Thyroid gland (tissue), 4 donors: ENCODE measurements at places on chromosomes 1 and 21. TPM values are rescaled to one million over a fixed set of nuclear protein-coding genes. Genes with fewer than 3 reads are reported as not detected.

PDC gene
- not detected for total RNA-seq

- no peak for DNase-seq
- no peak overlapping the region for H3K4me3 ChIP-seq
- H3K27me3 ChIP-seq = no peaks in the 10 kb centered on the region
- no peaks in the 10 kb centered on the region for H3K4me1 ChIP-seq
- H3K27ac ChIP-seq = no peak overlapping the region
Measured at GRCh38 chr1:244216836-244217235, 165.8 kb downstream of the ZBTB18 start.

DNA sequence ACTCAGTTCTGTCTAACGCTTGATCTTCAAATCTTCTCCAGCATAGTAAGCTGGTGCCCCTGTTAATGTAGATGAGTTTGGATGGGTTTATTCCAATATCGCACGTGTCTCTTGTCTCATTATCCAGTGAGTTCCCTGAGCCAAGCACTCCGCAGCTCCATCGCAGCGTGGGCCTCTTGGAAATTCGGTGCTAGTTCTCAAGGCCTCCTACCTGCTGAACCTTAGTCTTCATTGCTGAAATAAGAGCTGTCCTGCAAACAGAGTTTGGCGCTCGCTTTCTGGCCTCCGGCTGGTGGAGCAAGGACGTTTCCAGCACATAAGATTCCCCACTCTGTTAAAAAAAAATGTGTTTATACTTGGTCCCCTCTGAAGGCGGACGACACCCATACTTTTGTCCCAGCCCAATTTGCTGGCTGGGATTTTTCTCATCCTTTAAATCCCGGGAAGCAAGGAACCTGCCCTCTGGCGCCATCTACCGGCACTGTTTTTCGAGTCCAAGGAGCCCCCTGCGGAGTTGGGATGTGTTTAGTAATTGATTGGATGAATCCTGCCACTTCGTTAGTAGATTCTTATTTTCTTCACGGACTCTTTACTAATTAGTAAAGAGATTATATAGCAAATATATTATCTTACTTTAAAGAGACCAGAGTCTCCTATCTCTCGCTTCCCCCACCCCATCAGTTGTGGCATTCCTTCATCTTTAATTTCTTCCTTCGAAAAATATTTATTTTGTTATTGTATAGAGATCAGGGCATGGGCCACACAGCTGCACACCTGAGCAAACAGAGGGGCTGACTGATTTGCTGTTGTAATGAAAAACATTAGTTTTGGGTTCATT lies 14.7 kb downstream of the JUN start:
- no peaks in the 10 kb centered on the region for H3K36me3 ChIP-seq
- H3K27me3 ChIP-seq = no peaks in the 10 kb centered on the region
- peaks cover 4% of the 10 kb centered on the region for H3K4me1 ChIP-seq
- DNase-seq = peak; percentile 79
- no peak overlapping the region for H3K27ac ChIP-seq

- peaks cover 16% of the 10 kb centered on the region for H3K4me1 ChIP-seq
- no peaks in the 10 kb centered on the region for H3K36me3 ChIP-seq
- H3K4me3 ChIP-seq = no peak overlapping the region
- H3K27me3 ChIP-seq = no peaks in the 10 kb centered on the region
Measured at GRCh38 chr1:78355656-78356055, 135.1 kb upstream of the PTGFR start.

GRCh38 chr21:35764586-35764985 lies 295.7 kb downstream of the SETD4 start:
- DNase-seq = no peak
- H3K4me1 ChIP-seq = no peaks in the 10 kb centered on the region
- H3K4me3 ChIP-seq = no peak overlapping the region
- H3K27me3 ChIP-seq = no peaks in the 10 kb centered on the region
- no peak overlapping the region for H3K27ac ChIP-seq

DNA sequence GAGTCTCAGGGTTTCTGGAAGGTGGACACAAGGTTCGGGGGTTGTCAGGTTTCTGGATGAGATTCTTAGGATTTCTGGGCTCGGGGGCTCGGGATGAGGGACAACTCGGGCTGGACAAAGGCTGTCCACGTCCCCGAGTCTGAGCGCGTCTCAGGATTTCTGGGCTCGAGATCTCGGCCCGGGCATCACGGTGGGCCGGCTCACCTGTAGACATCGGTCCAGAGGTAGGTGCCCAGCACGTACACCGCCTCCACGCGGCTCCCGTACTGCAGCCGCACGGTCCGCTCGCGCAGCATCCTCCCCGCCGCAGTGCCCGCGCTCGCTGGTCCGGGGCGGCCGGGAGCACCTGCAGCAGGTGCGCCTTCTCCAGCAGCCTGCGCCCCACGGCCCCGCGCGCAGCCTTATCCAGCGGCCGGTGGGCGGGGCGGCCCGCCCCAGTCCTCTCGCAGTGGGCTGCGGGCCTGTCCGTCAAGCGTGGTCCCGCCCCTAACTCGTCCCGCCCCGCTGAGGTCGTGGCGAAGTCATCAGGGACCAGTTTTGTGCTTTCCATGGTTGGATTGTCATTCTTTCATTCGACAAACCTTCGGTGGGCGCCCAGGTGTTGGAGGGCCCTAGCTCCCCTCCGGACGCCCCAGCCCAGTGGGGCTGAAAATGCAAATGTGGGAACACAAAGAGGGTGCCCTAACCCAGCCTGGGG lies at the start of gene PADI2:
Gene PADI2, minus strand, starts transcription at position 376 of the 697 bp plus-strand sequence. Its CDS starts 80 bp downstream, at position 296.
- DNase-seq = peak; percentile 64
- no peak within 1 kb of the TSS for H3K4me3 ChIP-seq
- H3K4me1 ChIP-seq = peaks cover 13% of the 10 kb centered on the region
- H3K36me3 ChIP-seq = no peaks in the 10 kb centered on the region

HMCN1 gene
- total RNA-seq = 3.3 TPM

GRCh38 chr21:32710069-32710784 lies 17.6 kb downstream of the SYNJ1 start:
- no peaks in the 10 kb centered on the region for H3K36me3 ChIP-seq
- no peaks in the 10 kb centered on the region for H3K27me3 ChIP-seq
- peaks cover 24% of the 10 kb centered on the region for H3K4me1 ChIP-seq
- no peak overlapping the region for H3K27ac ChIP-seq
- DNase-seq = no peak

PAQR7 gene
- total RNA-seq = 6.7 TPM

DNA sequence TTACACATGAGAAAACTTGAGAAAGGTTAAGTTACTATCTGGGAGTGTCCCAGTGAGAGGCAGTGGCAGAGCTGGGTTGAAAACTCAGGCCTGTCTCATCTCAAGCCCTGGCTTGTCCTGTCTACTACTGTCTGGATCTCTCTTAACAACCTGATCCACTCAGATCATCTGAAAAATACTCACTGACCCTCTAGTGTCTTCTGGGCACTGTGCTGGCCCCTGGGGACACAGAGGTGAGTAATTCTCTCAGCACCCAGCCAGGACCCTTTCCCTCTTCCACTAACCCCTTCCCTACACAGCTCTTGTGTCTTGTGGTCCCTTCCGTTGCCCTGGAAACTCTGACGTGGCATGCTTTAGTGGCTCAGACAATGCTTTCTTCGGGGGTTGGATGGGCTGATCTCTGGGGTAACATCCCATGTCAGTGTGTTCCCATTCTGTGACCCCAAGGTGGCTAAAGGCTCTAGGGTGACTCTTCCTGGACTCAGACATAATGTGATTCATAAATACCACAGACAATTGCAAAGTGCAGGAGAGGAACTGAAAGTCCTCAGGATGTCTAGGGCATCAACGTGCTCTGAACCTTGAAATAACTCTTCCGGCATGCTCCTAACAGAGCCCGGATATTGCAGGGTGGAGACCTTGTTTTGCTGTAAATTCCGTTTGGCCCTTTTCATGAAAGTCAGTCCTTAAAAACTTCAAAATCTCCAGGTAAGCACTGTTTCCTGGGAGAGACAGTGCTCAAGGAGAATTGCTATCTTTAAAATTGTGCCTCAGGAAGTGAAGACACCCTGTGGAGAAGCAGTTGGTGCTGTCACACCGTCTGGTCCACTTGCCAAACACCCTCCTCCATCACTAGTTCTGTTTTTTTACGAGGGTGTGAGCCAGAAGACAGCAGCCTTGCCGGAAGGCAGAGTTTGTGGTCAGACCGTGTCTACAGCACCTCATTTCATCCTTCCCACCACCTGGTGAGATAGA lies 4.0 kb downstream of the SHISAL2A start:
- H3K4me3 ChIP-seq = no peak overlapping the region
- H3K36me3 ChIP-seq = no peaks in the 10 kb centered on the region
- no peak overlapping the region for H3K27ac ChIP-seq
- H3K27me3 ChIP-seq = no peaks in the 10 kb centered on the region
- DNase-seq = no peak
- H3K4me1 ChIP-seq = peaks cover 13% of the 10 kb centered on the region

- no peak overlapping the region for H3K27ac ChIP-seq
- H3K4me1 ChIP-seq = no peaks in the 10 kb centered on the region
- H3K27me3 ChIP-seq = no peaks in the 10 kb centered on the region
Measured at GRCh38 chr1:158434741-158435140, 8.7 kb upstream of the OR10K2 start.

DNA sequence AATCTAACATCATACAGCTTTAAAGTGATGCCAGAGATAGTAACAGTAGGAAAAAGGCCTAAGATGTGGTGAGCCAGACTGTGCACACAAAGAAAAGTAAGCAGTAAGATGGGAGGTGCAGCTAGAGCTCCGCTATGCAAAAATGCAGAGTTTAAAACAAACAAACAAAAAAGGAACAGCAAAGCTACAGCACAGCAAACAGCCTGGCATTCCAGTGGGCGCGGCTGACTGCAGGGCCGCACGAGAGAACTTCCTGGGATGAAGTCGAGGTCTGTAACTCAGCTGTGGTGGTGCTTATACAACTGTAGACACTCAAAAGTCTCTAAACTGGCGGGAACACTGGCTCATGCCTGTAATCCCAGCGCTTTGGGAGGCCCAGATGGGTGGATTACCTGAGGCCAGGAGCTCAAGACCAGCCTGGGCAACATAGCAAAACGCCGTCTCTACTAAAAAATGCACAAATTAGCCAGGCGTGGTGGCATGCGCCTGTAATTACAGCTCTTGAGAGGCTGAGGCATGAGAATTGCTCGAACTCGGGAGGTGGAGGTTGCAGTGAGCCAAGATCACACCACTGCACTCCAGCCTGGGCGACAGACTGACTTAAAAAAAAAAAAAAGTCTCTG lies 30.1 kb downstream of the PRDM15 start:
- peaks cover under 1% of the 10 kb centered on the region for H3K36me3 ChIP-seq
- H3K27me3 ChIP-seq = no peaks in the 10 kb centered on the region
- no peaks in the 10 kb centered on the region for H3K4me1 ChIP-seq
- H3K4me3 ChIP-seq = no peak overlapping the region
- DNase-seq = no peak
- no peak overlapping the region for H3K27ac ChIP-seq

BEST4 gene
- total RNA-seq = 0.42 TPM

TSPAN2 gene
- total RNA-seq = 6.6 TPM

TIAM1 gene
- 2.2 TPM for total RNA-seq

GRCh38 chr1:3988431-3988830 lies 88.4 kb upstream of the C1orf174 start:
- H3K4me3 ChIP-seq = no peak overlapping the region
- H3K36me3 ChIP-seq = no peaks in the 10 kb centered on the region
- H3K27ac ChIP-seq = no peak overlapping the region
- no peaks in the 10 kb centered on the region for H3K4me1 ChIP-seq

DNA sequence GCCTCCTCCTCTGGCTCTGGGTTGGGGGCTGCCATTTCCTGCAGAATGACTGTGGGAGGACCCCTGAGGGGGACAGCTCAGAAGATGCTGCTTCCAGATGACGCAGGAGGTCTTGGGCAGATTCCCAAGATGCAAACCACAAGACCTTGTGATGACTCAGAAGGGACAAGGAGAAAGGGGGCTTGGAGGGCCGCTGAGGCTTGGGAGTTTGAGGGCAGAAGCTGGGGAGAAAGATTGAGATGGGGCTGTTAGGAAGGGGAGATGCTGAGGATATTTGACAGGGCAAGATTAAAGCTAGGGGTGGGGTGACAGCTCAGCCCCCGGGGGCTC lies 7.5 kb downstream of the PTPRU start:
- H3K27ac ChIP-seq = no peak overlapping the region
- DNase-seq = no peak
- H3K27me3 ChIP-seq = no peaks in the 10 kb centered on the region
- H3K4me3 ChIP-seq = no peak overlapping the region
- no peaks in the 10 kb centered on the region for H3K36me3 ChIP-seq

- H3K36me3 ChIP-seq = peaks cover 6% of the 10 kb centered on the region
- H3K27ac ChIP-seq = peak overlapping the region; percentile 87
- peaks cover 77% of the 10 kb centered on the region for H3K4me1 ChIP-seq
- H3K27me3 ChIP-seq = no peaks in the 10 kb centered on the region
Measured at GRCh38 chr1:37474697-37475379, 458 bp downstream of the ZC3H12A start.

DNA sequence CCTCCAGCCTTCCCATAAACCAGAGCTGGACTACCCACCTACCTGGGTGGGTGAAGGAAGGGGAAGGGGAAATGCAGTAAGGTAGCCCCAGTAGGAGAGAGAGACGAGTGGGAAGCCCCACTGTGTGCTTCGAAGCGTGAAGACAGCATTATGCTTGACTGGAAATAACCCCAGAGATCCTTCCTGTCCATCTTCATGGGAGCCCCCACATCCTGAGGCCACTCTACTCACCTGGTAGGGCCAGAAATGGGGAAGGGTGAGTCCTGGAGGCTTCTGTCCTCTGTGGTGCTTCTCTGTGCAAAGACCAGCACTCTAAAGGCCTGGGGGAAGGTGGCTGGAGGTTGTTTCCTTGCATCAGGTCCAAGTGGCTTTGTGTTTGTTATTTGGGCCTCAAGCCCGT lies 10.0 kb upstream of the RASSF5 start:
- no peak overlapping the region for H3K4me3 ChIP-seq
- H3K4me1 ChIP-seq = peaks cover 35% of the 10 kb centered on the region
- DNase-seq = no peak
